T-helper 9 cell (primary cell): ENCODE measurements at places on chromosomes 11 and 22.

GRCh38 chr11:68677432-68677831 is 6.9 kb upstream of the GAL start:
- no peak for DNase-seq

DNA sequence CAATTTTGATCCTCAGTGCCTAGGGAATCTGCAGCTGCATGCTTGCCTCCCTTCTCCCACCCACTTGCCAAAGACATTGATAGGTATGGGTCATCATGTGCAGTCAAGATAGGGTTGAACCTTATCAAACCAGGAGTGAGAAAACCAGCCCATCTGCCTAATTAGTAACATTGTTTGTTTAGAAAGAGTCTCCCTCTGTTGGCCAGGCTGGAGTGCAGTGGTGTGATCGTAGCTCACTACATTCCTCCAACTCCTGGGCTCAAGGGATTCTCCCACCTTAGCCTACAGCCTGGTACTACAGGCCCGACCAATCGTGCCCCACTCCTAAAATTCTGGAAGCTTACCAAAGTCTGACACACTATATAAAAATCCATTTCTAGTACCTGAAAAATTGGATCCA is 4.6 kb downstream of the C11orf71 start:
- DNase-seq = no peak

GRCh38 chr11:130631119-130631518 is 182.7 kb downstream of the ADAMTS15 start:
- no peak for DNase-seq

- no peak for DNase-seq
These were observed 6.8 kb upstream of the OR2AT4 start for GRCh38 chr11:75103380-75104026.

DNA sequence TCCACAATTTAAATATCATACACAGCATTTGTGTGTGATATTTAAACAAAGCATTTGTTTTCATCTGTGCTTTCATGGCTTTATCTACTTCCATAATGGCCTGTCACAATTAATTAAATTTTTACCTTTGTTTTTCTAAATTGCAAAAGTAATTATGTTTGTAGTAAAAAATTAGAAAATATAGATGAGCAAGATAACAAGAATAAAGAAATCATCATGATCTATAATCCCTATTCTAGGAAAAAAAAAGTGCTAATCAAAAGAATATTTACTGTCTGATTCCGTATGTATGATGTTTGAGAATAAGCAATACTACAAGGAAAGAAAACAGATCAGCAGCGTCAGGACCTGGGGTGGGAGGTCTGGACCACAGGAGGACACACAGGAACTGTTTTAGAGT is 149.9 kb downstream of the NCAM1 start:
- DNase-seq = no peak

DNA sequence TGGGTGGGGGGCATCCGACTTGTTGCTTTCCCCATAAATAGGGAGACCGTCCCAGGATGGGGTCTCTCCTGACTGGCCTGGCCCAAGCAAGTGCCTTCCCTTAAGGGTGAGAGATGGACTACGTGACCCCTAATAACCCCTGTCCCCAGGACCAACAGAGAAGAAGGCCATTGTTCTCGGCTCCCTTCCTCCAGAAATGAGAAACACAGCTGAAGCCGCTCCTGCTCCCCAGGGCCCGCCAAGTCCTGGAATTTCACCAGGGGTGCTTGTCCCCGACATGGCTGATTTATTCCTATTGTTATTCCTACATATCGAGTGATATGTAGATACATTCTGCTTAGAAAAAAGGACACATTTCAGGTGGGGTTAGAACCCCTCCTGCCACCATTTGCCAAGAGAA is 100.8 kb downstream of the TP53I11 start:
- DNase-seq = no peak

- DNase-seq = no peak
These were observed 104.1 kb downstream of the ETS1 start for GRCh38 chr11:128483211-128483788.

- DNase-seq = no peak
These were observed 90.8 kb upstream of the SHANK2 start for GRCh38 chr11:71342951-71343827.

- DNase-seq = no peak
These were observed 116.4 kb downstream of the STIM1 start for GRCh38 chr11:3971756-3972404.

DNA sequence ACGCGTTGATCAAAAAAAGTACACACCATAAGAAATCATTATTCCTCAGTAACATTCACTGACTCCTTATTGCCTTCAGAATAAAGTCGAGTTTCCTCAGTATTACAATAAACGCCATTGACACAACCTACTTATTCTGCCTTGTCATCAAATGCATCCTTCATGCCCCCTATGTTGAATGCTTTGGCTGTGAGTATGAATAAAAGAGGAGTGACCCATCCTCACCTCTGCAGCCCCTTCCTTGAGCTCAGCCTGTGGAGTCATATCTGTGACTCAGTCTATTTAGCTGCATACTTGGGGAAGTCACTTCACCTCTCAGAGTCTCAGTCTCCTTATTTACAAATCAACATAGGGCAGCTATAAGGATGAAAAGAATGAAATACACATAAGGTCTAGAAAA is 65.1 kb downstream of the USP35 start:
- DNase-seq = no peak

DNA sequence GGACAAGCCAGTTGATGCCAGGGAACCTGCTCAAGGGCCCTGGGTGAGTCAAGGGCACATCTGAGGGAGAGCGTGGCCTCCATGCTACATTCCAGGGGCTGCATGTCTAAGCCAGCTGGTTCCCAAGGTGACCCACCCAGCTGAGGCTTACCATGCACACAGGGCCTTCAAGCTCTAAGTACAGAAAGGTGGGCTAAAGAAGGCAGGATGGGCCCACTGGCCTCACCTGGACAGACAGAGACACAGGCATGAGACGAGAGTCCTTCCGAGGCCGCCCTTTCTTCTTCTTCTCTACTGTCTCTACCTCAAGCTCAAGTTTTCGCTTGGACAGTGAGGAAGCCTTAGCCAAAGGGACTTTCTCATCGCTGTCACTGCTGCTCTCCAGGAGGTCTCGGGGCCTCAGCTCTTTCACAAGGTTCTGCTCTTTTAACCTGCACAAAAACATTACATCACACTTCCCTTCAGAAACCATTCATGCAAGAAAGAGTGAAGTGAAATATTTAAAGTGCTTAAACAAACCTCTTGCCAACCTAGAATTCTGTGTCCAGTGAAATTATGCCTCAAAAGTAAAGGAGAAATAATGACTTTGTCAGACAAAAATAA is 69.9 kb downstream of the HIRA start:
- DNase-seq = no peak

- DNase-seq = no peak
These were observed 1032.0 kb downstream of the BRD1 start for GRCh38 chr22:48795664-48796063.

GRCh38 chr22:49209452-49210195 is 618.0 kb downstream of the BRD1 start:
- no peak for DNase-seq

DNA sequence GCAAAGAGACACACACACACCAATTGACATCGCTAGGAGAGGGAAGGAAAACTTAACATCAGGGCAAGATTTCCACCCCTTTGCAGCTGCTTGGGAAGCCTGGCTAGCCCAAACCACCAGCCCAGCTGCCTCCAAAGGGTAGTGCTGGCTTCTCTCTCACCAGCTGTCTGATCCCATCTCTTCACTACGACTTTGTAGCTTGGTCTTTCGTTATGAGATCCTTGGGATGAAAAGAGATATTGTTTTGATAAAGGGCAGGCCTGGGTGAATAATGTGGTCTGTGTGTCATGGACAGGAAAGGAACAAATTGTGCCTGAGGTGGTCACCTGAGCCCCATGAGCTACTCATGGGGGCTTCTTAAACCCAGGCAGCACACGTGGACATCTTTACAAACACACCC is 101.9 kb downstream of the ARL14EP start:
- DNase-seq = no peak

GRCh38 chr11:125016413-125016812 is 46.7 kb upstream of the SLC37A2 start:
- DNase-seq = no peak

GRCh38 chr11:2582946-2583604 is 116.7 kb downstream of the KCNQ1OT1 start:
- no peak for DNase-seq
